ENCODE measurements at places on chromosomes 7 and 10.

DNA sequence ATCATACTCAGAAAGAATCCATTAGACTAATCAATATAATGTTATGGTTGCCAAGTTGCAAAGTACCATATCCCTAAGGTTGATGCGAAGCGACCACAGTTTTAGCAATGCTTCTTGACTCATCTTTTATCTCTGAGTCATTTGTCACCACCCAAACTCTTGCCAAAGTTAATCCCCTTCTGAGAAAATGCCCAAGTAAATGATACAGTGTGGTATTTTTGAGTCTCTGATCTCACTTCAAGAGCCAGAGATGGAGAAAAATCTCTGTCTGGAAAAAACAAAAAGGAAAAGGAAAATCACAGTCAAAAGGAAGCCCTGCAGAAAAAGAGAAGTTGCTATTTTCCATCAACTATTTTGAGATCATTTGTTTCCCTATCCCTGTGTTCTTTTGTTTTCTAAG is 26.7 kb upstream of the OTUD1 start:
- no peak for DNase-seq

- DNase-seq = no peak
Measured at GRCh38 chr10:86300931-86301830, 65.4 kb downstream of the GRID1 start.

GRCh38 chr7:155073922-155074321 is 3.8 kb downstream of the HTR5A start:
- DNase-seq = no peak

DNA sequence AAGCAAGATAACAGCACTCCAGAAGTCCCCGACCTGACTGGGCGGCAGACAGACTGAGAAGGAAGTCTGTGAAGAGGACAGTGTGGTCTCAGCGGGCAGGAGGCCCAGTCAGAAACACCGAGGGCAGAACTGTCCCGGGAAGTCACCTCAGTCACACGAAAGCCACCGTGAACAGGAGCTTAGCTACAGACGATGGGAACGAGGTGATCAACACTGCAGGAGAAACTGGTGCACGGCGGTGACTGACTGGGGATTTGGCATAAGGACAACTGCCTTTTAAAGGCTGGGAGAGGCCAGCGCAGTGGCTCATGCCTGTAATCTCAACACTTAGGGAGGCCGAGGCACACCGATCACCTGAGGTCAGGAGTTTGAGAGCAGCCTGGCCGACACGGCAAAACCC is 217.8 kb downstream of the PTPRN2 start:
- DNase-seq = no peak

DNA sequence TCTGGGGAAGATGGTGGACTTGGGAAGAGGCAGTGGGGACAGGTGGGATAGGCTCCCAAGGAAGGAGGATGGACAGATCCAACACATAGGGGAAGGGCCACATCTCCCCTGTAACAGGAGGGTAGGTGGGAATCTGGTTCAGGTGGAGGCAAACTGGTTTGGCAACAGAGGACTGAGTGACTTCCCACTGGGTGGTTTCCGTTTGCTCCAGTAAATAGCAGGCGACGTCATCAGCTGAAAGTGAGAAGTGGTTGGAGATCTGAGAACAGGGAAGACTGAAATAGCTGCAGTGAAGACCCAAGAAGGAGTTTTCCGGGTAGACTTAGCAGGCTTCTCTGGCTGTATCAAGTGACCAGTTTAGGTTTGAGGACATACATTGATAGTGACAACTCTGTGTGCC is 504.4 kb downstream of the GALNT17 start:
- DNase-seq = no peak

- DNase-seq = no peak
Measured at GRCh38 chr7:80900583-80901576, 18.0 kb downstream of the SEMA3C start.

- DNase-seq = no peak
Measured at GRCh38 chr10:80196270-80196949, 8.9 kb downstream of the ANXA11 start.

DNA sequence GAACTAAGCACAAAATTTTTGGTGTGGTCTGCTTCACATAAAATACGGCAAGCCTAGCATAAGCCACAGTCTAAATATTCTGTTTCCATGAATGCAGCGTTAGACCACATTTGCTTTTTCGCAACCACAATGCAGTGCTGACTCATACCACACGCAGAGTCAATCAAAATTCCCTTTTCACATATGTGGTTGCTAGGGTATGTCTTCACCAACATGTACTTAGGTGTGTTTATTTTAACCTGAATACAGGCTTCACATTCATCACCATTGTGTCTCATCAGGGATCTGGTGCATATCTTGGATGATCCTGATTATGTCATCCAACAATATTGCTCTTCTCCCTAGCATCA is 90.8 kb downstream of the CHN2 start:
- no peak for DNase-seq

- DNase-seq = no peak
Measured at GRCh38 chr10:121326905-121327304, 271.3 kb downstream of the FGFR2 start.

DNA sequence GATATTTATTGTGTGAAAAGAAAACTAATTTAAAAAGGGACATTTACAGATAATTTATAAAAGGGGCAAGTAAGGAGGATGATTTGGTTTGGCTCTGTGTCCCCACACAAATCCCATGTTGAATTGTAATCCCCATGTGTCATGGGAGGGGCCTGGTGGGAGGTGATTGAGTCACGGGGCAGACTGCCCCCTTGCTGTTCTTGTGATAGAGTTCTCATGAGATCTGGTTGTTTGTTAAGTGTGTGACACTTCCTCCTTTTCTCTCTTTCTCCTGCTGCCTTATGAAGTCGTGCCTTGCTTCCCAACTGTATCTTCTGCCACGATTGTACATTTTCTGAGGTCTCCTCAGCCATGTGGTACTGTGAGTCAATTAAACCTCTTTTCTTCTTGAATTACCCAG is 171.0 kb upstream of the SEMA3E start:
- DNase-seq = no peak
